ENCODE measurements at places on chromosomes 13 and 19. TPM values are rescaled to one million over a fixed set of nuclear protein-coding genes. Genes with fewer than 3 reads are reported as not detected.
A peak's percentile ranks its signal among the peaks of the same experiment; 100 is the strongest.

The PODNL1 gene
- 1.4 TPM for total RNA-seq

The C19orf85 gene
- not detected for total RNA-seq

The TMEM238 gene
- total RNA-seq = 17.0 TPM

The FCGBP gene
- 13.1 TPM for total RNA-seq

The PRR36 gene
- total RNA-seq = 0.78 TPM

The SBSN gene
- total RNA-seq = not detected

DNA sequence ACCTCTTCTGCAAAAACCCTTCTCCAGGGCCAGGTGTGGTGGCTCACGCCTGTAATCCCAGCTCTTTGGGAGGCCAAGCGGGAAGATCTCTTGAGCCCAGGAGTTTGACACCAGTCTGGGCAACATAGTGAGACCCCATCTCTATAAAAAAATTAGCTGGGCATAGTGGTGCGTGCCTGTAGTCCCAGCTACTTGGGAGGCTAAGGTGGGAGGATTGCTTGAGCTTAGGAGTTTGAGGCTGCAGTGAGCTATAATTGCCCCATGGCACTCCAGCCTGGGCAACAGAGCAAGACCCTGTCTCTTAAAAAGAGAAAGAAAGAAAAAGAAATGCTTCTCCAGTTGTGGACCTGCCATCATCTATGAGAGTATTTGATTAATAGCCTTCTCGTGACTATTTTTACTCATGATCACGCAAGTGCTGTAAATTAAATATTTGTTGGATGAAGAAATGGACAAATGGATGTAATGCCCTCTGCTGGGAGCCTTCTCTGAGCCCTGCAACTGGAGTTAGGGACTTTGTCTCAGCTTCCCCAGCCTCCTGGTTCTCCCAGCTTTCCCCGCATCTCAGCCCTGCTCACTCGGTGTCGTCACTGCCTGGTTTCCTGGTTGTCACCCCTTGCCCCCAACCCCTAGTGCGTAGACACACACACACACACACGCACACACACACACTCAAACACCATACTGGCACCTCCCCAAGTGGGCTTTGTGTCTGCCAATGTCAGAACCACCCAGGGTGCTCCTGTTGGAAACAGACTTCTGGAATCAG, 12.2 kb downstream of the WIZ start:
- no peak for DNase-seq
- H3K27me3 ChIP-seq = no peaks in the 10 kb centered on the region
- H3K4me3 ChIP-seq = no peak overlapping the region
- H3K4me1 ChIP-seq = peaks cover 8% of the 10 kb centered on the region
- H3K27ac ChIP-seq = no peak overlapping the region

DNA sequence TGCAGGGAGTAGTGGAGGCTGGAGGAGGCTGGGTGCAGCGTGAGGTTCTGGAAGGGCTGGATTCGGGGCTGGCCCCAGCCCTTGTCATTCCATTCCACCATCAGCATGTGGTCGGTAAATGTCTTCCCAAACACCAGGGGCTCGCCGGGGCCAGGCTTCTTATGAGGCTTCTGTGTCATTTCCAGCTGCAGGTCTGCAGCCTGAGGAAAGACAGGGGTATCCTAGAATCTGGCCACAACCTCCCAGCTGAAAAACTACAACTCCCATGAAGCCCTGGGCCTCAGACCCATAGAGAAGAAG, 4.4 kb downstream of the BCAT2 start:
- H3K27ac ChIP-seq = no peak overlapping the region
- peaks cover 19% of the 10 kb centered on the region for H3K4me1 ChIP-seq
- peaks cover 2% of the 10 kb centered on the region for H3K36me3 ChIP-seq
- H3K27me3 ChIP-seq = no peaks in the 10 kb centered on the region
- DNase-seq = no peak

GRCh38 chr13:20489185-20489820, 36.4 kb downstream of the CRYL1 start:
- no peaks in the 10 kb centered on the region for H3K27me3 ChIP-seq
- peaks cover 4% of the 10 kb centered on the region for H3K36me3 ChIP-seq
- no peak overlapping the region for H3K4me3 ChIP-seq
- no peak overlapping the region for H3K27ac ChIP-seq

- H3K27me3 ChIP-seq = no peaks in the 10 kb centered on the region
- H3K4me3 ChIP-seq = peak overlapping the region; percentile 49
- peaks cover 27% of the 10 kb centered on the region for H3K36me3 ChIP-seq
- peaks cover 32% of the 10 kb centered on the region for H3K4me1 ChIP-seq
- DNase-seq = no peak
- H3K27ac ChIP-seq = peak overlapping the region; percentile 74
Observed at GRCh38 chr13:73825143-73825542, 309.1 kb downstream of the KLF12 start.

- DNase-seq = peak; percentile 87
- H3K27me3 ChIP-seq = no peaks in the 10 kb centered on the region
- peak overlapping the region; percentile 99 for H3K27ac ChIP-seq
Observed at GRCh38 chr19:48635263-48635965, 1.8 kb downstream of the DBP start.

DNA sequence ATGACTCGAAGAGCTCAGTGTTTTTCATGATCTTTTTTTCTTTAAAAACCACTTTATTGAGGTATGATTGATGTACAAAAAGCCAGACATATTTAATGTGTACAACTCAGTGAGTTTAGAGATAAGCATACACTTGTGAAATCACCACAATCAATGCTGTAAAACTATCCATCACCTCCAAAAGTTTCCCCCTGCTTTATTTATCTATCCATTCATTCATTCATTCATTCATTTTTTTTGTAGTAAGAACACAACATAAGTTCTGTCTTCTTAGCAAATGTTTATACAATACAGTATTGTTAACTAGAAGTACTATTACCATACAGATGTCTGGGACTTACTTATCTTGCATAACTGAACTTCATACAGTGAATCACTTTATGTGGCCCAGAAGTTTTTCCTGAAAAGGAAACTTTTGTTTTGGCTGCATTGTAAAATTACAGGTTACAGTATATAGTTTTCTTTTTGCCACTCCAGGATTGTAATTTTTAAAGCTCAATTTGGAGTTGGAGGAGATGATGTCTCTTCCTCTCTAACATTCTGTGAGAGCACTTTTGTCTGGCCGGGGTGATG, 6.7 kb downstream of the RAP2A start:
- H3K36me3 ChIP-seq = peaks cover 7% of the 10 kb centered on the region
- H3K4me3 ChIP-seq = no peak overlapping the region
- H3K27ac ChIP-seq = no peak overlapping the region
- DNase-seq = no peak
- peaks cover 12% of the 10 kb centered on the region for H3K4me1 ChIP-seq

DNA sequence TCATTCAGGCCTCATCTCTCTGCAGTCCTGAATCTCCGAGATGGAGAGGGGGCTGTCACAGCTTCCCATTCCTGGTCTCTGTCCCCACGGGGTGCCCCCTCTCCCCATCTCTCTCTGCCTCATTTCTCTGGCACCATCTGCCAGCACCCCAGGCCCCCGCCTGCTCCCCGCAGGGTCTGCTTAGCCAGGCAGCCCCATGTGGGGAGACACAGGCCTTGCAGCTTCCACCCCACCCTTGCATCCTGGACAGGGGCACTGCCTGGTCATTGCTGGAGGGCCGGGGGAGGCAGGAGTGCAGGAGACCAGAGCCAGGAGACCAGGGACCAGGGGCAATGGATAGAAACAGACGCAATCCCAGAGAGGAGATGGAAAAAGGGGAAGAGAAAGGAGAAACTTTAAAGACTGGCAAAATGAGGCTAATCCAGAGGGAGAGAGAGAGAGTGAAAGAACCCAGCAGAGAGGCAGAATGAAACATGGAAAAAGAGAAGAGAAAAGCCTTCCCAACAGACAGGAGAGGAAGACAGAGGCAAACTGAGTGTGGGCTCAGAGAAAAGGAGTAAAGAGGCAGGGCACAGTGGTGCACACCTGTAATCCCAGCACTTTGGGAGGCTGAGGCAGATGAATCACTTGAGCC, 8.8 kb upstream of the GIPR start:
- H3K27me3 ChIP-seq = peaks cover 9% of the 10 kb centered on the region
- peaks cover 3% of the 10 kb centered on the region for H3K4me1 ChIP-seq
- H3K36me3 ChIP-seq = no peaks in the 10 kb centered on the region
- H3K4me3 ChIP-seq = no peak overlapping the region

DNA sequence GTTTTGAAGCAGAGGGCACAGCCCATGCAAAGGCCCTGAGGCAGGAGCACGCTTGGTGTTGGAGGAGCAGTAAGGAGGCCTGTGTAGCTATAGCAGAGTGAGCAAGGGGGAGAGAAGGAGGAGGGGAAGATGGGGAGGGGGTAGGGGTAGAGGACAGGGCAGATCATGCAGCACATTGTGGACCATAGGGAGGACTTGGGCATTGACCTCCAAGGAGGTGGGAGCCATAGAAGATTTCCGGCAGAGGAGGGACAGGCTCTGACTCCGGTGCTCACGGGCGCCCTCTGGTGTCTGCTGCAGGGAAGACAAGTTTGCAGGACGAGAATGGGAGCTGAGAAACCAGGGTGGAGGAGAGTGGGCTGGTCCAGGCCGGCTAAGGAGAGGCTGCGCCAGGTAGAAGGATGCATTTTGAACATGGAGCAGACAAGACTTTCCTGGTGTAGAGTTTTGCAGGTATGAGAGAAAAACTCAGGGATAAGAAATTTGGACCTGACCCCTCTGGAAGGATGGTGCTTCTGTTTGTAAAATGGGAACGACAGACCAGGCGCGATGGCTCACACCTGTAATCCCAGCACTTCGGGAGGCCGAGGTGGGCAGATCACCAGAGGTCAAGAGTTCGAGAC, 13.7 kb upstream of the CREB3L3 start:
- peak overlapping the region; percentile 18 for H3K27ac ChIP-seq
- peak; percentile 95 for DNase-seq
- peaks cover 17% of the 10 kb centered on the region for H3K27me3 ChIP-seq
- peaks cover 10% of the 10 kb centered on the region for H3K4me1 ChIP-seq
- peak overlapping the region; percentile 53 for H3K4me3 ChIP-seq

GRCh38 chr13:100544866-100545683, 43.5 kb downstream of the GGACT start:
- H3K4me3 ChIP-seq = no peak overlapping the region
- H3K27me3 ChIP-seq = peaks cover 2% of the 10 kb centered on the region
- H3K27ac ChIP-seq = no peak overlapping the region
- H3K4me1 ChIP-seq = peaks cover 3% of the 10 kb centered on the region
